ENCODE measurements at places on chromosomes 6 and 20.
A peak's percentile ranks its signal among the peaks of the same experiment; 100 is the strongest.

DNA sequence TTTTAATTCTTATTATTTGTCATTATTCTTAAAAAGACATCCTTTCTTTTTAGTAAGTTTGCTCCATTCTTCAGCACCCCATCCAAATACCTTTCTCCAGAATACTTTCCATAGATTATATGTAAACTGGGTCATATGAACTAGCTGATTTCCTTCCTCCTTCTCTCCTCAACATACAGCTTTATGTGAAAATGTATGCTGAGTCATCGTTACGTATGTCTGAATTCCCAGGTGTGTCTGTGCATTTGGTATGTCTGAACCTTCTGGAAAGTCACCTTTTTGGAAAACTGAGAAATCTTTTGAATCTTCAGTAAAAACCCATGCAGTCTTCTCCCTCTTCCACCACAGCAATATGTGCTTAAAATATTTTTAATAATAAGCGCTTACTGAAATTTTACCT, 264.5 kb downstream of the EYA4 start:
- no peak for DNase-seq

DNA sequence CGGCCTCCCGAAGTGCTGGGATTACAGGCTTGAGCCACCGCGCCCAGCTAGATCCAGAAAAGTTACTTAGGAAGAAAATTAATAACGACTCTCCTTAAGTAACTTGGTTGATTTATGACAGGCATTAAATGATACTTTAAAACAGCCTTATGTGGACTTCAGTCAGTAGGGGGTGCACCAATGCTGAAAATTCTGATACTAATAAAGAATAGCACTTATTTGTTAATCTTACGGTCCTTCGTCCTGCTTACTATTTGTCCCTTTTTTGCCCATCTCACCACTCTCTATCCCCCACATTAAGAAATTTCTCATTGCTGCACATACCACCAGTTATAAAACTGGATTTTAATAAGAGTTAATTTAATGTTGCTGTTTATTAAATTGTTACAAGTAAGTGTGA, 12.7 kb upstream of the PRELID3B start:
- no peak for DNase-seq

DNA sequence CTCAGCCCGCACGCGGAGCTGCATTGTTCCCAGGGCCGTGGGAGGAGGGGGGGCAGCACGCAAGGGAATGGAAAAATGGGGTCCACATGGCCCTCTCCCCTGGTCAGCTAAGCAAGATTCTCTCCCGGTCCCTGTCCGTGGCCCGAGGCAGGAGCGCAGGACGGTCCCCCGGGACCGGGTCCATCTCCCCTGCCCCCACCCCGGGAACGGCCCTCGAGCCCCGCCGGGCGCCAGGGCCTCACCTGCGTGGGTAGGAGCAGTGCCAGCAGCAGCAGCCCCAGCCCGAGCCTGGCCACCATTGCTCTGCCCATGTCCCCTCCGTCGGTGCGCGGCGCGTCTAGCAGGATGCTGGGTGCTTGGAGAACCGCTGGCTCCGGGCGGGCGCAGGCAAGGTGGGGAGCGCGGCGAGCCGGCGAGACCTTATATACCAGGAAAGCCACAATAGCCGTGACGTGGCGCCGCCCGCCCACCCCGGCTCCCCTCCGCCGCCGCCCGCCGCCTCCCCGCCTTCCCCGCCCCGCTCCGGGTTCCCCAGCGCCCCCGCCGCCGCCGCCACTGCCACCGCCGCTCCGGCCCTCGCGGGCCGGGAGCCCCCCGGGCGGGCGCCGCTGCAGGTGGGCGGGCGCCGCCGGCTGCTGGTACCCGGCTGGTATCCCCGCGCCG, at the start of gene CD24:
CD24 (minus strand) TSS at position 394 of the 663 bp plus-strand sequence; CDS start at position 311, 83 bp downstream.
- DNase-seq, result peak; percentile 29

DNA sequence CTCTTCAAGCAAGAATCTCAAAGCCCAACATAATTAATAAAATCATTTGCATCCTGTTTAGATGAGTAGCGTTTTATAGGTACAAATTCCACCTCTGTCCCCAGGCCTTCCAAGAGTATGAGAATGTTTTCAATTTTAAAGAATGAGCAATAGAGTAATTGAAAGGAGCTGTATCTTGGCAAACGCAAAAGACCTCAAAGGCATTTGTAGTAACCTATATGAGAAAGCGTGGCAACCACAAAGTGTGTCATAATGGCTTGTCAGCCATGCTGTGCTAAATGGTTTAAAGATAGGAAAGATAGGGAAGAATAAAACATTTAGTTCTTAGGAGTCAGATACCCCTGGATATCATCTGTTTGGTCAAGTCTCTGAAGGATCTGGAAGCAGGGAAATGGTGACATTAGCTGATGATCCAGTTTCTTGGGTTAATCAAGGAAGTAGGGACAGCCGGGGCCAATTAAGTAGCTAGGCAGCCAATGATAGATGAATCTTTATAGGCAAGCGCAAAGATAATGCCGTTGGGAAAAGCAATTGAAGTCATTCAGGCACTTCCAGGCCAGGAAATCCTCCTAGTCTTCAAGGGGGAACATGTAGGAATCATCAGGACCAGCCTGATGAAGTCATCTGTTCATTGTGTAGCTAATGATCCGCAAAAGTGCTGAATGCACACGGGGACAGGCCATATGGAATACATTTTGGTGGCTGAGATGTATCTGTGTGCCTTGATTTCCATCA, 71.5 kb upstream of the ISM1 start:
- DNase-seq, result no peak

GRCh38 chr20:51584737-51585136, 42.2 kb upstream of the NFATC2 start:
- DNase-seq, result no peak

- DNase-seq, result no peak
These were observed 46.3 kb upstream of the CD93 start for GRCh38 chr20:23132293-23132929.

DNA sequence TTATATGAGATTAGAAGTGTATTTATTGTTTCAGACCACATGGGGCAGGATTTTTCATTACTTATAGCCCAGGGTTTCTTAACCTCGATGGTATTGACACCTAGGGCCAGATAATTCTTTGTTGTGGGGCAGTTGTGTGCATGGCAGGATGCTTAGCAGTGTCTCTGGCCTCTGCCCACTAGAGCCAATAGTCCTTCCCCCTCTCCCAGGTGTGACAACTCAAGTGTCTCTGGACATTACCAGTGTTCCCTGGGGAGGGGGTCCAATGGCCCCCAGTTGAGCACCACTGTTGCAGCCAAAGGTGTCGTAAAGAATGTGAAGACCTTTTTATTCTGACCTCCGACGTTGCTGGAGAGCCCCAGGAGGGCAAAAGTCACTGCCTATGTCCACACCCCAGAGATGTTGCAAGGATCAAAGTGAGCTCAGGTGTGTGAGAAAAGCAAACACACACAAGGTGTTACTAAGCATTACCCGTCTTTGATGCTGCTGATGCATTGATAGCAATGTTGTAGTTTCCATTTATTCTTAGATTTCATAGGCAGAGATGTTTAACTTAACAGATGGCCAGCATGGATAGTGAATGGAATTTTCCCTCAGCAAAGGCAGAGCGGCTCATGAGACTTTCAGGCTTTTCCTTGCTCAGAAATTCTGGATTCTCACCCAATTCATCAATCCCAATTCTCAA, 22.2 kb downstream of the BANF2 start:
- no peak for DNase-seq

Measured in stimulated activated CD4-positive, alpha-beta T cell treated with anti-CD3 and anti-CD28 coated beads, Interleukin-12 subunit alpha, Interleukin-12 subunit beta, amount 100 ng/mL, for 4 hours (primary cell).